Suprapubic skin (tissue), 4 donors: ENCODE measurements at places on chromosomes 12 and 14.

GRCh38 chr12:83186419-83186818 is 499.7 kb downstream of the TMTC2 start:
- no peak for DNase-seq

- DNase-seq = no peak
Measured at GRCh38 chr12:53476769-53477209, 22.5 kb downstream of the MAP3K12 start.

DNA sequence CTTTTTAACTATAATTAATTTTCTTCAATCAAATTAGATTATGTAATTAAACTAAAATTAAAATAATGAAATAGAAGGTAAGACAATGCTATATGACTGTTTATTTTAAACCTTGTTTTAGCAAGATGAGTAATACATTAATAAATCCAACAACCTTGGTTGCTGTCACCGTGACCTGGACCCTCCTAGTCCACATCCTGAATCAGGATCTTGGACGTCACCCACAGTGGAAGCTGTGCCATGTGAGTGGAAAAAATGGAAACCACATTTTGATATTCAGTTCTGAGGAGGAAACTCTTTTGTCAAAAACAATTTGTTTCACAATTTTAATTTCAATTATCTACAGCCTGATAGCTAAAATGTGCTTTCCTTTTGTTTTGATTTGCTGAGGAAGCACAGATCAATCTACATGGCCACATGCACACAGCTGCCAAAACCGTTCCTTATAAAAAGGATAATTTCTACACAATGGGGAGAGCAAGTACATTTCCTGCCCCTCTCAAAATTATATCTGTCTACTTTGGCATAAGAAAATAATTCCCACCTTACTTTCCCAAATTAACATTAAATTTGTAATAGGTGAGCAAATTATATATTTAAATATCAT is 255.5 kb downstream of the RASSF9 start:
- no peak for DNase-seq

- no peak for DNase-seq
Measured at GRCh38 chr14:50529288-50530179, 2.8 kb downstream of the MAP4K5 start.

- peak; percentile 92 for DNase-seq
Measured at GRCh38 chr12:109462868-109463692, 14.0 kb downstream of the KCTD10 start.

DNA sequence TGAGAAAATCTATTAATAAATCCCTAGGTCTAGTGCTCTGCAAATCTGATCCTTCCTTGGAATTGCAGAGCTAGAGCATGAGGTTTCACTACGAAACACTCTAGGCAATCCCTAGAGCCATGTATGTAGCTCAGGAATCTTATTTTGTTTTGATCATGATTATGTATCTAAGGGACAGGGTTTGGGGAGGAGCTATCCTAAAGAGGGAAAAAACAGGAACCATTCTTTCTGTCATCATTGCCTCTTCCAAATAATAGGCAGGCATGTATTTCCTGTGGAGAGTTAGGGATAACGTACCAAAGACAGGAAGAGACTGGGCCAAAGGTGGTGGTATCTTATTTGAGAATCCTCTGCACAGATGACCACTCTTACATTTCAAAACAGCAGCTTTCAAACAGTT is 88.8 kb upstream of the GTF2A1 start:
- DNase-seq = no peak

- DNase-seq = no peak
Measured at GRCh38 chr12:120799243-120800045, 73.8 kb downstream of the ACADS start.

DNA sequence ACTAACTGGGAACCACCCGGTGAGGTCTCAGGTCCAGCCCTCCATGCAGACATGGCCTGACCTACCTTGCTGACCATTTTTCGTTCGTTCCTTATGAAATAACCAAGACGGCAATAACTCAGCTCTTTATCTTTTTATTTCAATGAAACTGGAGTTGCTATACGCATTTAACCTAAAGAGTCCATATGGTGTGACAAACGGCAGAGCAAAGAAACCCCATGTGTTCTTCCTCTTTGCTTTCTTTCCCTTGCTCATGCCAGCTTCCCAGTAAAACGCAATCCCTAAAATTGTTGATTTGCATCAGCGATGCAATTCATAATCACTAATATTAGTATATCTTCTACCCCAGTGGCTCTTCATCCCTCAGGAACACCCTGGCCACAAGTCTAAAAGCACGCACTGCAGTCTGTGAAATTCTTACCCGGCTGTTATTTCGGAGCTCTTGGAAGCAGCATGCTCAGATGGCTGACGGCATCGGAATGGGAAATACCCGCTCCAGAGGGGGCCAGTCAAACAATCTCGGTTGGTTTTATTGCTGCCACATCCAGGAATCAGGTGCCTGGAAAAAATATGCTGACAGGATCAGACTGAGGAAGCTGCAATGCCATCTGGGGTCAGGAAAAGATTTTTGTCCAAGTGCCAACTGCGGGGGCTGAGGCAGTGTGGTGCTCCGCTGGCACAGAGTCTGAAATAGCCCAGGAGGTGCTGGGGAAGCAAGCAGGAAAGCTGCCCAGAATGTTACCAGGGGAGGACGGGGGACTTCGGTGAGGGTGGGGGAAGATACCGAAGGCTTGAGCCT is 28.2 kb upstream of the KCNA1 start:
- DNase-seq = no peak

GRCh38 chr12:94803939-94804338 is 153.6 kb upstream of the TMCC3 start:
- no peak for DNase-seq
